Thoracic aorta (tissue), 2 donors: ENCODE measurements at places on chromosomes 6 and 20.

DNA sequence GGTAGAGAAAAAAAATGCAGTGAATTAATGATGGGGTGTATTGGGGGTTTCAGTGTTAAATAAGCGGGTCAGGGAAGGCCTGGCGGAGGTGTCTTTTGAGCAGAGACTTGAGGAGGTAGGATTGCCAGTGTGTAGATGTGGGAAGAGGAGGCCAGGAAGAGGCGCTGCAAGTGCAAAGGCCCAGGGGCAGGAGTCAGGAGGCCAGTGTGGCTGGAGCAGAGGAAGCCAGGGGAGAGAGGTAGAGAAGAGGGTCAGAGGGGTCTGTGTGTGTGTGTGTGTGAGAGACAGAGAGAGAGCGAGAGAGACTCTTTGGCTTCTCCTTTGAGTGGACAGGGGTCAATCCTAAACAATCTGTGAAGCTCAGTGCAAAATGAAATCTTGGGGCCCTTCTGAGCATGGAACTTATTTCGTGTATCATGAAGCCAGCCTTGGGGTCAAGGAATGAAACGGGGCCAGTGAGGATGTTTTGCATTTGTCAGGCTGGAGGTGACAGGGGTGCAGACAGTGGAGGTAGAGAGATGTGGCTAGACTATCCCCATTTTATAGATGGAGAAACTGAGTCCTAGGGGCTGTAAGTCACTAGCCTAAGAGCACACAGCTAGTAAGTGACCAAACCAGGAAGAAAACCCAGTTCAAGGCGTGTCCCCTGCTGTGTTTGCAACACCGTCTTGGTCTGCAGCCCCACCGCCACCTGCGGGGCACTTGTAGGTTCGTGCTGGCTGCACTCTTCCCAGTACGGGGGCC lies 9.7 kb upstream of the IP6K3 start:
- DNase-seq, result no peak

GRCh38 chr20:42341654-42342053 lies 723.5 kb upstream of the CHD6 start:
- no peak for DNase-seq

DNA sequence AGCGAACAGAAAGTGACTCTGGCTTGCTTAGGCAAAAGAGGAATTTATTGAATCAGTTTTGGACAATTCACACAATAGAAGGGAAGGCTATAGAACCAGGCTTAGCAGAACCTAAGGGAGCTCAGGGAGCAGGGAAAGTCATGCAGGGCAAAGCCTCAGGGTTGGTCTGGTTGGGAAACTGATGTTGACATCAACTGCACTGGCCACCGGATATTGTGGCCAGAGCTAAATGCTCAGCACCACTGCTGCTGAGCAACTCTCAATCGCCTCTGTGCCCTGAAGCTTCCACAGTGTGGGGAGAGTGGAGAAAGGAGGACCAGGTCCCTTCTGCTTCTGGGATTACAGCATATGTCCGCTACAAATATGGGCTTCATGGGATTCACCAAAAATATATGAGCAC lies 93.3 kb upstream of the GCM1 start:
- no peak for DNase-seq

GRCh38 chr20:58447511-58448391 lies 58.7 kb downstream of the VAPB start:
- no peak for DNase-seq

GRCh38 chr6:9086331-9086730 lies 651.0 kb upstream of the SLC35B3 start:
- DNase-seq, result no peak

- no peak for DNase-seq
Measured at GRCh38 chr6:17863901-17864754, 123.3 kb downstream of the KIF13A start.

GRCh38 chr6:143806282-143807102 lies 36.6 kb upstream of the LTV1 start:
- DNase-seq, result no peak

GRCh38 chr6:17663226-17663625 lies 43.5 kb downstream of the NUP153 start:
- no peak for DNase-seq

DNA sequence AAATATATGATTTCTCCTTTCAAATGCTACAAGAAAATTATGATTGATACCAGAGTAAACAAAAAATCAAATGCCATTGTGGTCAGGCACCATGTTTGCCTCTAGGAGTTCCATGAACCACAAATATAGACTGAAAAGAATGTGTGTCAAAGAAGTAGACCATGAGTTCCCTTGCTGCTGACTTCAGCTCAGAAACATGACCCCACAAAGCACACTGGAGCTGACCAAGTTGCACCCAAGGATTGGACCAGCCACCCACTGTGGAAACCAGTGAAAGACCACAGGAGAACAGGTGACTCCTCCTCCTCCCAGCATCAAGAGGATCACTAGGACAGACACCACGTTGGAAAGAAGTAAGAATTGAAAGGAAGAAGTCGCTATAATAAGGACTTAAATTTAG lies 90.8 kb upstream of the TENT5A start:
- no peak for DNase-seq

DNA sequence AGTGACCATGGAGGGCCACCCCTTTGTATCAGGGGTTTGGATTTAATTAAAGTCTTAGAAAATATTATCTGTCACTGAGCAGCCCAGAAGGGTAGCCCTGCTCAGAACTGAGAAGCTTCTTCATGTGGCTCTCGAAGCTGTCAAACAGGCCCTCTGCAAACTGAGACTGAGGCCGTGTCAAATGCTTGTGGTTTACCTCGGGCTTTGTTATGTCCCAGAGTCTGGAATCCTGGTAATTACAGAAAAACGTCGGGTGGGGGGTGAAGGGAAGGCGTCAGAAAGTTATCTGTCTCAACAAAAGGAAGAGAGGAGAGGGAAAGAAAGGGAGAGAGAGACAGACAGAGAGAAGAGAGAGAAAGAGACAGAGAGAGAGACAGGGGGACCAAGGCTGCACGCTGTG lies 200.8 kb downstream of the BMP7 start:
- no peak for DNase-seq

GRCh38 chr6:24255676-24256075 lies 102.2 kb downstream of the DCDC2 start:
- DNase-seq, result no peak

DNA sequence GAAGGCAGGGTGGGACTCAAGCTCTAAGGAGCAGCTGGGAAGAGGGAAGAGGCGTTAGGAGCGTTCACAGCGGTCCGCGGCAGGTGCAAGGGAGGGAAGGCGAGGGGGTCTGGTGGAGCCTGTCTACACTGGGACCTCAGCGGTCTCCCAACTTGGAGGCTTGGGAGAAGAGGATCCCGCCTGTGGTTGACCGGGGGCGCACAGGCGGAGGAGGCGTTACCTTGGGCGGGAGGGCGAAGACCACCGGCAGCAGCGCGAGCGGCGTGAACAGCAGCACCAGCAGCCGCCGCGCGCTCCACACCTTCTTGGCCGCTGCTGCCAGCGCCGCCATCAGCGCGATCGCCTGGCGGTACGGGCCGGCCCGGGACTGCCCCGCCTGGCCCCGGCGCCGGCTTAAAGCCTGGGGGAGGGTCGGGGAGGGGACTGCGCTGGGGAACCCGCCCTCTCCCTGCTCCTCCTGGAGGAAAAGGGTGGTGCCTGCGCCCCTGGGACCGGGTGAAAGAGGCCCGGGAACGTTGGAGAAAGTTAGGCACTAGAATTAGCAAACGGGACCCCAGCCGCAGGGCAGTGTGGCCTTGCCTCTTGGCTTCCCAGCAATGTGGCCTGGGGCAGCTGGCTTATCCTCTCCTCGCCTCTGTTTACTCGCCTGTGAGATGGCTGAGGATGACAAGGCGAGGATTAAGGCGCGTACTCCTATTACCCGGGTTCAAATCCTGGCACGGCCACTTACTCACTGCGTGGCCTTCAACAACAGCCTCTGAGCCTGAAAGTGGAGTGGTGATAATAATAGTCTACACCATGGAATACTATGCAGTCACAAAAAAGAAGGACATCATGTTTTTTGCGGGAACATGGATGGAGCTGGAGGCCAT lies at the start of gene SLC13A3:
TSS of gene SLC13A3 (minus strand) at position 369 of the 872 bp plus-strand sequence. CDS start at position 331, 38 bp downstream.
- no peak for DNase-seq

- DNase-seq, result no peak
Measured at GRCh38 chr6:132235596-132236280, 165.5 kb downstream of the MOXD1 start.

DNA sequence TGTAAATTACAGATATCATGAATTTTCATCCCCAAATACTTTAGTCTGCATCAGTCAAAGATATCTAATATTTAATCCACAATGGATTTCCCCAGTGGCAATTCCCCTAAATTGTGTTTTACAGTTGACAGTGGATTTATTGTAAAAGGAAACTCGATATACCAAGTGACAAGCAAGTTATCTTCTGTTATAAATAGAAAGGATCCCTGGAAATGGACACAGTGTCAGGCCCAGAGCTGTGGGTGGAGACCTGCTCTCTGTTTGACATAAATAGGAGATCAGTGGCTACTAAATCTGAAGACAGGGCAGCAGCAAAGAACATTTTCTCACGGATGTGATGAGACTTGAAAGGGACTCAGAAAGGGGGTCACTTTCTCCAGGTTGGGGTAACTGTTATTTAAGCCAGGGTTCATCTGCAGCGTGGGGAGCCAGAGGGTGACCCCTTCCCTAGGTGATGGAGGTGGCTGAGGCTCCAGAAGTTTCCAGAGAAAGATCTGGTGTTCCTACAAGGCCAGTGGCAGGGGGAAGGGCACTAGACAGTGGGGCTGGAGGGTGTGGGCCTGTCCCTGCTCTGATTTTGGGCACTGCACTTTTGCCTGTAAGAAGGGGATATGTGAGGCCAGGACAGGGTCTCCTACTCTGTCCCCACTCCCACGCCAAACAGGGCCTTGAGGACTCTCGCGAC lies 12.3 kb upstream of the FAM110A start:
- no peak for DNase-seq

GRCh38 chr20:44464514-44464913 lies 11.2 kb upstream of the TTPAL start:
- no peak for DNase-seq

GRCh38 chr6:149646599-149646998 lies 1.9 kb downstream of the KATNA1 start:
- DNase-seq, result no peak

DNA sequence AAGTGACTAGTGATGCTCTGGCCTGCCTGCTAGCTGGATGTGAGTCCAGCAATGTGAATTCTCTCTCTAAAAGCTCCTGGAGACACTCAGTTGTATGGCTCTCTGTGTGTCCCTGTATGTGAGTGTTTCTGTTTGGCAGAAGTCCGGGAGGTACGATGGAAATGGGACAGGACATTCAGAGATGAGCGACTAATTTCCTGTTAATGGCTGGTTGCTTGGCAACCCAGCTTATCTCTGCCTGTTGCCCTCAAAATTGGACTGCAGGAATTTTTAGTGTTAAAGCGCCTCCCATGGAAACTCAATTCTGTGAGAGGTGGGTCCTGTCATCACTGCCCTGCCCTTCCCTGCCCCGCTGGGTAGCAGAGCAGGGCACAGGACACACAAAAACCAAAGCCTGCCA lies 136.8 kb upstream of the LRFN2 start:
- no peak for DNase-seq

GRCh38 chr6:141956046-141956761 lies 176.5 kb upstream of the GJE1 start:
- peak; percentile 3 for DNase-seq

DNA sequence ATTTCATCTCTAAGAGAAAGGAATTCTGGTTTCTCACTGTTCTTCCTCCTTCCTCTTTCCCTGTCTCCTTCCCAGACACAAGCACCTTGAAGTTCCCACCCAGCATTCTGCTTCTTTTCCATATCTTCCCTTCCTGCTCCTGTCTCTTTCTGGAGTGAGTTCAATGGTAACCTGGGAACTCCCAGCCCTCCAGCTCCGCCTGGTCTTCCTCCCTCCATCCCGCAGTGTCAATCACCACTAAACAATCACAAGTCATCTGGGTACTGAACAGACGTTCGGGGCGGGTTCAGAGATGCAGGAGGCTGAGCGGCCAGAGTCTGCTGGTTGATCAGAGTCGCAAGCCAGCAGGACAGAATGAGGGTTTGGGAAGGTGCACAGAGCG lies 7.7 kb downstream of the TTBK1 start:
- DNase-seq, result no peak

DNA sequence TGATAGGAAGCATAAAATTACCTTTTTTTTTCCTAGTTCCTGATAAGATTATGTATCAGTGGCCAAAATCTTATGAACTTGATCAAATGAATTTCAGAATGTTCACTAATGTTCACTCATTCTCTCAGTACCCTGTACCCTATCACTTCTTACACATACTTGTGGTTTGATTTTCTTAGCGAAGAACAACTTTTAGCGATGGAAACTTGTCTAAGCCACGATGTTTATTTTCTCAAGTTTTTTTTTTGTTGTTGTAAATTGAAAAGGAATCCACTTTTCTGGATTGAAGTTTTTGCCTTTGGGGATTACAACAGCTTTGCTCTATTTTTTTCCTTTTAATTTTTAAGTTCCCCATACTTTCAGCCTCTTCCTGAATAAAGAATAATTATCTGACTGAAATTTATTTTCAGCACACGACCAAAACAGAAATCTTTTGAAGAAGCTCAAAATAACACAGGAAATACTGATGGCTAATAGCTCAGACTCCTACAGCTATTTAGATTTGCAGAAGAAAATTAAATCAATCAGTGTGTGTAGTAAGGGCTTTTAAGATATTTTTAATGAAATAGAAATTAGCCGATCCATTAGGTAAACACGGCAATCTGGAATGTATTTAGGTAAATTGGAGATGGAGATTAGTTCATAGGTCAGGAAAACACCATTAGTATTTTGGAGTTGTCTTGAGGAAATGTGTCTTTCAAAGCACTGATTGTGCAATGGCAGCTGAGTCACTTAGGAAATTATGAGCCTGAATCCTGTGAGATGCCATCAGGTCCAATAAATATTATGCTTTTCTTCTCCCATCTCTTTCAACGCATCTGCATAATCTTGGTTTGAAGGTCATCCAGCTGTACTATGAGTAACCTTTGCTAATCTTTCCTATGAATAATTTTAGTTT lies 217.5 kb downstream of the GJA1 start:
- no peak for DNase-seq
